ENCODE measurements at places on chromosomes 1 and 21.

- no peak for DNase-seq
Observed at GRCh38 chr1:240947438-240948224, 335.7 kb upstream of the GREM2 start.

DNA sequence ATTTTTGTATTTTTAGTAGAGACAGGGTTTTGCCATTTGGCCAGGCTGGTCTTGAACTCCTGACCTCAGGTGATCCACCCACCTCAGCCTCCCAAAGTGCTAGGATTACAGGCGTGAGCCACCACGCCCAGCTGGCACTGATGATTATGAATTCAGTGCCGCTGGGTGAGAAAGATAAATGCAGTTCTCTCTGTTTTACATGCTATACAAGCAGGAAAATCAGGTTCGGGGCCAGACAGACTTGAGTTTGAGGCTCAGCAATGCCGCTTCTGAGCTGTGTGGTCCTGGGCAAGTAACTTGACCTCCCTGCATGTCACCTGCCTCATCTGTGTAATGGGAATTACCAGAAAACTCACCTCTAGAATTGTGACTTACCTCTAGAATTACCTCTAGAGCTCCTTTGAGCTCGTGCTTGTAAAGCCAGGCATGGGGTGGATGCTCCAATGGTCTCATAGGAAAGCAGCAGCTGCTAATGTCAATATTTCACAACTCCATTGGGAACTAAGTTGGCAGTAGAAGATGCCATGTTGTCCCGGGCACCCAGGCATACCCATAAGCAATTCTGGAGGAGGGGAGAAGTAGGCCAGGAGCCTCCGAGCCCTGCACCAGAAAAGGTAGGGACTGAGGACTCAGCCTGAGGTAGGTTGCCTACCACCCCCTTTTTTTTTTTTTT is 119.8 kb upstream of the SLC25A33 start:
- no peak for DNase-seq

GRCh38 chr1:198858033-198858432 is 219.2 kb downstream of the PTPRC start:
- no peak for DNase-seq

DNA sequence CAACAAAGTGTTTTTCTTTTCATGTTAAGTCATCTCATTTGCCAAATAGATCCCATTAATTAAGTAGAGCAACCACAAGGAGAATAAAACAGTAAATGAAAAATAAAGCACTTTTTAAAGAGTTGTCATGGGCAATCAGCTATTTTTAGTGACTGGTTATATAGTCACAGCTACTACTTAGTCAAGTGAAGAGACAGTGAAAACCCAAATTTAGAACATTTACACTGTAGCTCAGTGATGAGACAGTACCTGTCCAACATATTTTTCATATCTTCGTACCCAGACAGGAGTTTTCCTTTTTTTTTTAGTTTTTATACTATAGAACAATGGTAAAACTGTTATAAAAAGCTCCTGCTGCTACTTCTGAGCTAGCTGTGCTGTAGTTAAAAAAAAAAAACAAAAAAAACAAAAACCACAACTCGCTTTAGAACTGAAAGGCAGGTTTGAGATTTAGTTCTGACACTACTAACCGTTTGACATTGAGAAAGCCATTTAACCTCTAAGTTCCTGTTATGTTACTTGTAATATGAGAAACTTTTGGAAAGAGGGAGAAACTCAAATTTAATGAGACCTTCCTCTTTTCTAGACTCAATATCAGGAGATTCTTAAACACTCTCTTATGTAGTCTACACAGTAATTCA is 777.5 kb downstream of the ADGRL2 start:
- no peak for DNase-seq

DNA sequence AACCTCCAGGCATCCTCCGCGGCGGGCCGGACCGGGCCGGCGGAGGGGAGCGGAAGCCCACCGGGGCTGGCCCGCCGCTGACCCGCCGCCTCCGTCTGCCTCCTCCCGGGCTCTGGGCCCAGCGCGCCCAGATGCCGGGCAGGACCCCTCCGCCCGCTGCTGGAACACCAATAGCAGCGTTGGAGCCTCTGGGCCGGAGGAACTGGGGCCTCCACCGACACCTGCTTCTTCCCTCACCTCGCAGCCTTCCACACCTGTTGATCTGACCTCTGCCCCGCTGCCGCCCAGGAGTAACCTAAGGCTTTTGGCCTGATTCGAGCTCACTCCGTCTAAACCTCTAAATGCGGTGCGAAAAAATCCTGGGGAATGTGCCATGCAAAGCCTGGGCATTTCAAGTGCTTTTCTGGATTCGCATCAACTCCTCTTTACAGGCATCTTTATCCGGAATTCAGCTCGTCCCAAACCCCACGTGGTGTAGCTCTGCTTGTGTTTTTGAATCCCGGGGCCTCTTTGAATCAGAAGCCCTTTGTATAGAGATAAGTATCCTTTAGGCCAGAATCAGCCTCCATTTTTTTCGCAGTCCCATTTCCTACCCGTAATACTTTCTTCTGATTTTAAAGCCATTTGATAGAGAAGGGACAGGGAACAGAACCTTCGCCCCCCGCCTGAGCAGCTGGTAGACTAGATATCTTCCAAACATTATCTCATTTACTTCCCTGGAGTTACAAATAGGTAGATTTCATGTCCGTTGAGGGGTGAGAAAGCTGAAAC is 680 bp upstream of the CNN3 start:
- DNase-seq = no peak
